ENCODE measurements at places on chromosomes 2 and 18.
A peak's percentile ranks its signal among the peaks of the same experiment; 100 is the strongest.

GRCh38 chr2:96801786-96802595, 14.1 kb upstream of the CNNM3 start:
- peak; percentile 24 for DNase-seq

- DNase-seq, result no peak
Measured at GRCh38 chr2:119731983-119732382, 27.7 kb upstream of the PTPN4 start.

- no peak for DNase-seq
Measured at GRCh38 chr2:215906458-215906857, 106.9 kb downstream of the MREG start.

DNA sequence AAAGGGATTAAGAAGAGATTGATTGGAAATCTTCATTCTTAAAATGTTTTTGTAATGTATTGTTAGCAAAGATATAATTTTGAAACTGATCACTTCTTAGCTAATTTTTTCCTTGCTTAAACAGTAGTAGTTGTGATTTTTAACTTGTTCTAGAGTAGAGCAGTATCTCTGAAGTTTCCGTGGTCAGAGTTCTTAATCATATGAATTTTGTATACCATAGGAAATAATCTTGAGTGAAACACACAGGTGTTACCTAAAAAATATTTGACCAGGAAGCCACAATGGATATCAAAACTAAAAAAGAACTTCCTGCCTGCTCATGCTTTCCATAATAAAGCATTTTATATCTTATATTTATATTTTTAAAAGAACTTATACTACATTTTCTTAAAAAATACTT, 907.1 kb downstream of the ERBB4 start:
- DNase-seq, result no peak

GRCh38 chr2:230326453-230327417, at the start of gene SP140L:
Gene SP140L (plus strand): TSS chr2:230327193. CDS start chr2:230327270, 77 bp downstream.
- peak; percentile 84 for DNase-seq

GRCh38 chr2:23541503-23542229, 156.7 kb downstream of the KLHL29 start:
- DNase-seq, result no peak

DNA sequence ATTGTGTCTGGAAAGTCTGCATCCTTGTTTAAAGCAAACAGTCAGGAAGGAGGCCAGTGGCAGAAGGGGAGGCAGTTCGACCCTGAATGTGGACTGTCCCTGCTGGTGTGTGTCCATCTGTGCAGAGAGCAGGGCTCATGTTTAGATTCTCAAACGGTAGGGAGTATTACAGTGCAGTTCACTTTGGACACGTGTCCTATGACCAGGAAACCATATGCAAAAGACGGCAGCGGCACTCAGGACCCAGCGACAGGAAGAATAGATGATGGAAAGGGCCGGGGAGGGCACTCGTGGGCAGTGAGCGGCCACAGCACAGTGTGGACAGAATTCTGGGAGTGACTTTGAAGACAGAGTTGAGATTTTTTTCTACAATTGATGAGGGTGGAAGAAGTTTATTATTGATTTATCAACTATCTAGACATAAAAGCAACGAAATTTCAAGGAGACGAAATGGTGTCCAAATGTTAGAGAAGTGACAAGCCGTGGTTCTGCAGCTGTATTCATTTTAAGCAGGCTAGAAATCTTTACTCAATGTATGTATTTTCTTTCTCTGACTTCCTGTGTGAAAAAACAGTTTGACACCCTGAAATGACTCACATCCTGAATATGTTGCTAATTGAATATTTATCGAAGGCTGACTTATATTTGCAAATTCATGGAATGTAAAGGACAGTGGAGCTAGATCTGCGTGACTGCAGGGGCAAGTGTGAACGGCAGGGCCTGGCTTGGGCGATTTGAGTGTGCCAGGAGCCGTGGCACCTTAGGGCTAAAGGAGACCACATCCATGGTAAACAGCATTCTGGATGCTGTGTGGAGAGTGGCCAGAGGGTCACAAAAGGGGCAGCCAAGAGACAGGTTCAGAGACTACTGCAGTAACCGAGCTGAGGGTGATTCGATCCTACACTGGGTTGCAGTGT, 214.2 kb downstream of the PTGR3 start:
- peak; percentile 35 for DNase-seq

DNA sequence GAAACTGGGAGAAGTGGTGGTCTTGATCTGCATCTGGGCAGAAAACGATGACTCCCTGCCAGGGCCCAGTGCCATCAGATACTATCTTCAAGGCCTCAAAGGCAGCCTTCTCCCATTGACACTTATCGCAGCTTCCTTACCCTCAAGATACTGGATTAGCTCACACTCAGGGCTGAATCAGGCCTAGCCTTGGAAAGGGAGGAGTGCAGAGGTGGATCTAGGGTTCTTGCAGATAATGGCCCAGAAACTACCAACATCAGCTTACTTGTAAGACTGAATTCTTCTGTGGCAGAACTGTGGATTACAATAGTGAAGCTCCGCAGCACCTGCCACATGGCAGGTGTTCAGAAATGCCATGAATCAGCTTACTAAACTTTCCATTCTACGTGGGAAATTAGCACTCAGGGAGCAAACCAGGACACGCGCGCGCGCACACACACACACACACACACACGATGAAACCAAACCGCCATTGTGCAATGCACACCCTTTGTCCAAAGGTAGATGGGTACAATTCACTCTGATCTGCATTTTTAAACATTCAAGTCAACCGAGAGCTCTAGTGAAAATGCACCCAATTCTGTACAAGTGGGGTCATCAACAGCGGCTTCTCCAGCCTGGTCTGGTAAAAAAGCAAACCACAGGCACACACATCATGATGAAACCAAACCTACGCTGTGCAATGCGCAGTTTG, 26.3 kb upstream of the TMEM182 start:
- DNase-seq, result no peak

GRCh38 chr2:22930781-22931180, 454.2 kb upstream of the KLHL29 start:
- no peak for DNase-seq

DNA sequence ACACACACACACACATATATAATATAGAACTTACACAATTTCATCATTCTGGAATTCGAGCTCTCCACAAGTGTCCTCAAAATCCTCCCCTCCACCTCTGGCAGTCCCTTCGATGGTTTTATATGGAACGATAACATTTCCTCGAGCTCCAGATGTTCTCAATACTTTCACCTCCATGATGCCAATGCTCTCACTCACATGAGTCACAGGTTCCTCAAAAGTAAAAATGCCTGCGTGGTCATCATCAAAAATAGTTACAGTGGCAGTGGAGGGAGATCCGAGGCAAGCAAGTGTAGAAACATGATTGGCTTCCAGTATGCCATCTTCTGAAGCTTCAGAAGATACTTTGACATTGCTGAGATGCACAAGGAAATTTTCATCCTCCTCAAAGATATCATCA, 23.5 kb downstream of the SLC8A1 start:
- no peak for DNase-seq

DNA sequence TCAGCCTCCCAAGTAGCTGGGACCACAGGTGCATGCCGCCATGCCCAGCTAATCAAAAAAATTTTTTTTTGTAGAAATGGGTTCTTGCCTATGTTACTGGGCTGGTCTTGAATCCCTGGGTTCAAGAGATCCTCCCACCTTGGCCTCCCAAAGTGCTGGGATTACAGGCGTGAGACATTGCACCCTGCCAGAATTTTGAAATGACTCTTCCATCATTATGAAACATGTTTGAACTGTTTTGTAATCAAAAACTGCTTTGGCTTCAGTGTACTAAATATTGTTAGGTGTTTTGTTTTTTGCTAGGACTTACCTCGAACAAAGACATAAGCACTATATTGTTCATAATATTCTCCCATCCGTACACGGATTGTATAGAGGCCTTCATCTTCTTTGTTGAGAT, 55.8 kb downstream of the MYOM1 start:
- DNase-seq, result no peak

DNA sequence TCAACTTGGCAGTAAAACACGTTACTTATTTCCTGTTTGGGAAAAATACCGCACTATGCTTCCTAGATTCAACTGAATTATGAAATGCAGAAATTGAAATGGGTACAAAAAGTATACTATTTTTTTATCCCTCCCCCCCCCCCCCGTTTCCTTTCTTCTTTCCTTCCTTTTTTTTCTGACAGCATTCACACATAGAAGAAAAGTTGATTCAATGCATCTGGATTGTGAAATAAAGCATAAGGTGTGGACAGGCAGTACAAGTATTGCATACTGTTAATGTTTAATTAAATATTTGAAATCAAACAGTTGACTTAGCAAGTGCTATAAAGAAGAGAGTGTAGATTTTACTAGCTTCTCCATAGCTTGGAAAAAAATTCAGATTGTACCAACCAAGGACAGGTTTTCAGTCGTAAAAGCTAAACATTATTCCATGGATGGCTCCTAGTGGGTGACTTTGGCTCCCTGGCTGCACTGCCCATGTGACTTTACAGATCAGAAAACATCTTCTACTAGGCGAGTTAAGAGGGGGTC, 21.6 kb upstream of the AGFG1 start:
- no peak for DNase-seq

DNA sequence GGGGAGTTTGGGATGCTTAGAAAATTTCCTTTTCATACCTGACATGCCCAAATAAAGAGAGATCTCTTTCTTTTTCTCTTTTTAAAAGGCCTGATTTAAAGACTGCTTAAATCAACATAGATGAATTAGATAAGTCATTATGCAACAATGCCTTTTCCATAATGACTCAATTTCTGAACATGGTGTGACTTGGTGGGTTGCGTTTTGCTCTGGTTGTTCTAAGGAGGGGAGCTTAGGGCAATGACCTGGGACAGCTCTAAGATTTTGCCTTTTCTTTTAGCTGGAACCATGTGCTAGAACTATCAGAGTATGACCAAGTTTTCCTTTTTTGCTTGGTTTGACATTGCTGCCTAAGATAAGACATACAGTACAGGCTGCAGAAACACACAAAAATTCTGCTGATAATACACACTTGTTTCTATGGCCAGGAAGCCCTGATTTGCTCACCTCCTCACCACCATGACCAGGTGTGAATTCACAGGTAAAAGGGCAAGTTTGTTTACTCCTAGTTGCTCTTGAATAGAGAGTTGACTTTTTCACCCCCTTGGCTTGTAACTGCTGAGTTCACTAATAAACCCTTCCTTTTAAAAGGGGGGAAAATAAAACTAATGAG, 58.1 kb upstream of the IL1RL1 start:
- no peak for DNase-seq

Measured in CD4-positive, alpha-beta T cell treated with Interleukin-6 at 100 ng/mL for 8 hours (primary cell).